Stimulated activated CD4-positive, alpha-beta T cell treated with anti-CD3 and anti-CD28 coated beads, Interleukin-4, amount 100 ng/mL, for 1 hour (primary cell): ENCODE measurements at places on chromosomes 5 and 9.

DNA sequence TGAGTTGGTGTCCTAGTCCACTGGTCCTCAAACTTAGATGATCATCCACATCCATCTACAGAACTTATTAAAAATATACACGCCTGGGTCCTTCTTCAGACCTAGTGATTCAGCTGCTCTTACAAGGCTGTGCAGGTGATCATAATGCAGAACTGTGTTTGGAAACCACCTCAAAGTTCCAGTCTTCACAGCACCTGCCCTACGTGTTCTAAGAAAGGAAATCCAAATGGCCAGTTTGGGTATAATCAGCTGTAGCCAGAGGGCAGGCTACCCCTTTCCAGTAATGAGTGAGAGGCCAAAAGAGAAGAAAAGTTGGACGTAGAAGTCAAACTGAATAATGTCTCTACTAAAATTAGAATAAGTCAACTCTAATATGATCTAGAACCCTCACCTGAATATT is 15.4 kb downstream of the REEP5 start:
- no peak for DNase-seq

GRCh38 chr9:36488389-36488756 is 84.3 kb upstream of the MELK start:
- peak; percentile 25 for DNase-seq

DNA sequence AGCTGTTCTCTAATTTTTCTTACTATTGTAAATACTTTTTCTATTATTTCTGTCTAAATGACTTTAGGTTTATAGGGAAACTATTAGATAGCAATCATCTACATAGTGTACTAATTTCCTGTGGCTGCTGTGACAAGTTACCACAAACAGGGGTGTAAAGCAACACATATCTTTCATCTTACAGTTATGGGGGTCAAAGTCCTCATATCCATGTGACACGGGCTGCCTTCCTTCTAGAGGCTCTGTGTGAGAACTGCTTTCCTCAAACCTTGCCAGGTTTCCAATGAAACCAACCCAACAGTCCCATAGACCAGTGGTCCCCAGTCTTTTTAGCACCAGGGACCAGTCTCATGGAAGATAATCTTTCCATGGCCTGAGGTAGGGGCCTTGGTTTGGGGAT is 189.1 kb downstream of the ROR2 start:
- DNase-seq = no peak

DNA sequence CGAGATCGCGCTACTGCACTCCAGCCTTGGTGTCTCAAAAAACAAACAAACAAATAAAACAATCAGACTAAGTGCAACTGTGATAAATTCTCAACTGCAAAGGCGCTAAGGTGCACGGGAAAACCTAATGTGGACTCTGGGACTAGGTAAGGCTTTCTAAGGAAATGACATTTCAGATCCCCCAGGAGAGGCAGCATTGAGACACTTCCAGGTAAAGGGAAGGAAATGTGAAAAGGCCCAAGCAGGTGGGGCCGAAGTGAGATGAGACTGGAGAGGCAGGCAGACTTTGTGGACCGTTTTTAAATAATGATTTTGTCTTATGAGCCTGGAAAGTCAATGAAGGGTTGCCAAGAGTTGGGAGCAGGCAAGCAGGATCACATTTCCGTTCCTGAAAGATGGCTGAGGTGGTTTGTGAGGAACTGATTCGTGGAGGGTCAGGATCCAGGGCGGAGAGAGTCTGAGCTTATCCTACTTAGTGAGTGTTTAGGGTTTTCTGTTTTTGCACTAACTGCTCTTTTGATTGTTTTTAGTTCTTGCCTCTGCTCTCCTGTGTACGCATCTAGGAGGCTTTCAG is 2.0 kb upstream of the APBA1 start:
- DNase-seq = no peak

DNA sequence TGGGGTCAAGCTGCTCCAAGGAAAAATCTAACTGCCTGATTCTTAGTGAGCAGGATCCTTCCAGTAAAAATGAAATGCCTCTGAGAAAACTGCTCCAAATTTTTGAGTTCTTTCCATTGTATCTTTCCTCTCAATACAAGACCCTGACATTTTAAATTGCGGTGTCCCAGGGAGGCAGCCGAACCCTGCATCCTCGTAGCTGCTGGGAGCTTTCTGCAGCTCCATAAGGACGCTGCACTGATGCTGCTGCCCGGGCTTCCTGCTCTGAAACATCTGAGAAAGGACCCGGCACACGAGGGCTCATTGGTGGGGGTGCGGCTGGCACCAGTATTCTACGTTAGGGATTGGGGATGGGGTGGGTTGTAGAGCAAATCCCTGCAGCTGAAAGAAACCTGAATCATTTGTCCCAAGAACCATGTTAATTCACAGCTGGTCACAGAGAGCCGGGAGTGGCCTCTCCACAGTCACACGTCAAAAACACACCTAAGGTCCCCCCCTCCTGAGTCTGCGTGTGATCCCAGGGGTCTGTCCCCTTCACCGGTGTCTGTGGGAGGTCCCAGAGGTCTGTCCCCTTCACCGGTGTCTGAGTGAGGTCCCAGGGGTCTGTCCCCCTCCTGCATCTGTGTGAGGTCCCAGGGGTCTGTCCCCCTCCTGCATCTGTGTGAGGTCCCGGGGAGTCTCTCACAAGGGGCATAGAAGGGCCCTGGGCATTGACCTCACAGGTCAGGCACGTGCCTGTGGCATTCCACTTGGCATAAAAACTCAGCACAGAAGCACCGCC is 63.4 kb upstream of the ZNF354B start:
- DNase-seq = no peak

DNA sequence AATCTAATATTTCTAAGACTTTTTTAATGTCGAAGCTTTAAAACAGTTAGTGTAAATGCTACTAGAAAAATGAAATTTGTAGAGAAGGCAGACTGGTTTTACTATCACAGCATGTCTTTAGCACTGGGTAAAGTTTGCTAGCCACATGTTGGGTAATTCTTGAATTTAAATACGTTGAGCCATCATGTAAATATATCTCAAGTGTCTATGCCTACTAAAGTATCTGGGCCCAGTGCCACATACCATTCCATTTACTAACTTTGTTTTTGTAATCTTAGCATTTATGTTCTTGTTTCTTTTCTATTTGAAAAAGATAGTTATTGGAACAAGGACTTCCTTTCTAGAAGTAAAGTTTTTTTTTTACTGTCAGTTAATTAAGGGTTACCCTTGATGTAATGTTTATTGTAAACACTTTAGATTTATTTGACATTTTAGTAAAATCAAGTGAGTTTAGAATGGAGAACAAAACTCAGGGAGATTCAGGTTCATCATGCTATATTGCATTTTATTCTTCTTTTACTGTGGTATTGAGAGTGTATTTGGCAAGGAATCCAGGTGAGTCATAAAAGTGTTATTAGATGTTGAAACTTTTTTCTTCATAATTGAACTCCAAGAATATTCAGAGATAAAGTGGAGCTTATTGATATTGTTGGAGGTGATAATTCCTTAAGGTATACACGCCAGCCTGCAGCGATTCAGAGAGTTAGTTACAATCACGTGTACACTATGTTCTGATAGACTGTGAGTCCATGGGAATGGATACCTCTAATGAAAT is 182.4 kb downstream of the CCDC171 start:
- no peak for DNase-seq

GRCh38 chr9:124458441-124458840 is 8.2 kb downstream of the ADGRD2 start:
- no peak for DNase-seq

DNA sequence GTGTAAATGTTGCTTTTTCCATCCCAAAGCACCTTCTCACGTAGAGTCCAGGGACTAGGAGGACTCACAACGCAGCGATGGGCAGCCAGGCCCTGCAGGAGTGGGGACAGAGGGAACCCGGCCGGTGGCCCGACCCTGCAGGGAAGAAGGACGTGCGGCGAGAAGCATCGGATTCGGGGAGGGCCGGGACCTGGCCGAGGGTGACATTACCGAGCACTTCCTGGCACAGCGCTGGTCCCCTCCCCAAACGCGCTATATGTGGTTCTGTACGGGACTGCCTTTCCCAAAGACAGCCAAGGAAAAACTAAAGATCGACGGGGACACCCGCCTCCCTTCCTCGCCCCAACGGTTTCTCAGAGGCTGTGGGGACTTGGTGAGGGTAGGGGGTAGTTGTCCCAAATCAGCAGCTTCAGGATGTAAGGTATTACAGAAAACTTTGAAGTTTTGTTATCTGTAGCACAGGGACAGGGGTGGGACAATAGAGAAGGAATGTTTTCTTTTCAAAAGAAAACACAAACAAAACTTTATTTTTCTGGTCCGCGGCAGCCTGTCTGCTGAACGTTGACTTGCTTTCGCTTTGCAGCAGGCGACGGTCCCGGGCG is 887 bp upstream of the MAP3K1 start:
- DNase-seq = peak; percentile 22

DNA sequence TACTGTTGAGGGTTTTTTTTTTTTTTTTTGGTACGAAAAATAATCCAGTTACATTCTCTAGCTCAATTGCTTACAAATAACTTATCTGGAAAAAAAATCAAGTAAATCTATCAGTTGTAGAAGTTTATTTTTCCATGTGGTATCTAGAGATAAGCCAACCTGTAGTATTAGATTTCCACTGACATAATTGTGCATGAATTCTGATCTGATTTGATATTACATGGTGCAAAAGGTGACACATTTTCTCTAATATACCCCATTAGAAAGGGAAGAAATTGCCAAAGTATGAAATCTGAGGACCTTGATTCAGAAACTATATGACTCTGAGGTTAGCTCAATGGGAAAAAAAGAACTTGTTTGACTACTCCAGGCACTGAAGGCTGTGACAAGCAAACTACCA is 141.5 kb downstream of the SLF1 start:
- no peak for DNase-seq

GRCh38 chr5:135493406-135494180 is 41.4 kb upstream of the TIFAB start:
- DNase-seq = no peak

DNA sequence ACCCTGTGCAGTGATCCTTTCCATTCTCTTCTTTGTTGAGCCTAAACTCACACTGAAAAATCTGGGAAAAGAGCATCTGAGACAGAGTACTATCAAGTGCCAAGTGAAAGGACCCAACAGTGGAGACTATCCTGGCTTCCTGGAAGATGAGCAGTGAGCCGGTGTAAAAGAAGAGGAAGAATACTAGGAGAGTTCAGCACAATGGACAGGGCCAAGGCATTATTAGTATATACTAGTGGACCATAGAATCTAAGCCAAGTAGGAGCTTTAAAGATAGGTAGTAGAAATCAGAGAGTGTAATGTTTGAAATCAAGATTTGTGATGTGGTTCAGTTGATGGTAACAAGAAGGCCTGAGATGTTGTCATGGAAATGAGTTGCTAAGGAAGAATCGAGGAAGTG is 140.8 kb downstream of the CAMK4 start:
- no peak for DNase-seq

DNA sequence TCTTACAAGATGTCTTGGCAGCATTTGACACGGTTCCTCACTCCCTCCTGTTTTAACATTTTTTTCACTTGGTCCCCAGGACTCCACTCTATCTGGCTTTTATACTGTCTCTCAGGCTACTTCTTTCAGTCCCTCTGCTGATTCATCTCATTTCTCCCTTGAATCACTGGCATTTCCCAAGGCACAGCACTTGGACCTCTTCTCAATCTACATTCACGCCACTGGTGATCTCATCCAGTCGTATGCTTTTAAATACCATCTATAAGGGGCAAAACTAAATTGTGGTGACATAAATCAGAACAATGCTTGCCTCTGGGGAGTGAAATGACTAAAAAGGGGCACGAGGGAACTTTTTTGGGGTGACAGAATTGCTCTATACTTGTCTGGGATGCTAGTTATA is 47.1 kb downstream of the MAPKAP1 start:
- DNase-seq = no peak
